ENCODE measurements at places on chromosomes 1 and 21. TPM values are rescaled to one million over a fixed set of nuclear protein-coding genes. Genes with fewer than 3 reads are reported as not detected.

- DNase-seq: no peak
Measured at GRCh38 chr1:210516697-210517459, 188.2 kb downstream of the HHAT start.

GRCh38 chr1:172895050-172895460 is 155.7 kb downstream of the TNFSF18 start:
- DNase-seq: no peak

Gene TMEM269
- polyA plus RNA-seq: 0.01 TPM

Gene NECTIN4
- not detected for polyA plus RNA-seq

DNA sequence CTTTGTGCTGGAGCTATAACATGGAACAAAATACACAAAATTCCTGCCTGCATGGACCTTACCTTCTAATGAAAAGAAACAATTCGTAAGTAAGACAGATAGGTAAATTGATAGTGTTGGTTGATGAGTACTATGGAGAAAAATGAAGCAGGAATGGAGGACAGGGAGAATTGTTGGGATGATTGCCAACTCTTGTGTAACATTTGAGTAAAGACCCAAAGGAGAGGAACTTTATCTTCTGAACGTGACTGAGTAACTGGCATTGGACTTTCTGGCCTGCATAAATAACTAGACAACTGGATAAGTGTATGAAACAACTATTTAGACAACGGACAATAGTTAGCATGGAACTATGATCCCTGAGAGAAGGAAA is 6.8 kb upstream of the EFCAB14 start:
- DNase-seq: no peak

GRCh38 chr1:1032424-1032823 is 12.5 kb downstream of the AGRN start:
- DNase-seq: no peak

DNA sequence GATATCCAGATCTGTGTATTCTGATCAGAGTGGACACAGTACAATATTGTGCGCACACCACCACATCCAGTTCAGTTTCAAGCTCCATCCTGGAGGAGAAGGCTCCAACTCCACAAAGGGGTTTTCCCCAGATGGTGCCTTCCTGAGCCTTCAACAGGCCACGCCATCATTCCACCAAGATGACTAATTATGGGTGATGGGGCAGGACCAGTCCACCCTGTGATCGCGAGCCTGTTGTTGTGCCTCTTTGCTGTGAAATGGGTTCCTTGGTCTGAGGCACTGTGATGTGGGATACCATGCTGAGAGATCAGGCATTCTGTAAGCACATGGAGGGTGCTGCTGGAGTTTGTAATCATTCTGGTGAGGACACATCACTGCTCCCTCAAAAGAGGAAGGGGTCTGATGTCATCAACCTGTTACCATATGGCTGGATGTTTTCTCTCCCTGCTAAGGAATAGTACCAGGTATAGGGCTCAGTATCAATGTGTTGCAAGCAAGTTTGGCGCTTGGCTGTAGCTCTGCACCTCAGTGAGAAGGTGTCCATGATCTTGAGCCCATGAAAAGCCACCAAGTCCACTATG is 6.7 kb upstream of the SH2D2A start:
- DNase-seq: no peak

DNA sequence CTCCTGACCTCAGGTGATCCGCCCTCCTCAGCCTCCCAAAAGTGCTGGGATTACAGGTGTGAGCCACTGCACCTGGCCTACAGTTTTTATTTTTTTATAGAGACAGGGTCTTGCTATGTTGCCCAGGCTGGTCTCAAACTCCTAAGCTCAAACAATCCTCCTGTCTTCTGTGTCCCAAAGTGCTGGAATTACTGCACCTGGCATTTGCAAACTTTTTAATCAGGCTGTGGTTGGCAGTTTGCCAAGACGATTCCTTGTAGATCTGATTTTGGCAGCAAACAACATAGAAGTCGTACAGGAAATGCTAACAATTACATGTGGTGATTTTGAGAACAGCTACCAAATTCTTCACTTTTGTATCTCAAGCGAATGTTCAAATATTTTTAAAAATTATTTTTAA is 10.1 kb downstream of the RBP7 start:
- DNase-seq: peak; percentile 28

Gene BLACAT1
- polyA plus RNA-seq: not detected

Gene LHX8
- not detected for polyA plus RNA-seq

Gene SYT2
- polyA plus RNA-seq: 0.07 TPM

Gene CCDC28B
- 42.7 TPM for polyA plus RNA-seq

DNA sequence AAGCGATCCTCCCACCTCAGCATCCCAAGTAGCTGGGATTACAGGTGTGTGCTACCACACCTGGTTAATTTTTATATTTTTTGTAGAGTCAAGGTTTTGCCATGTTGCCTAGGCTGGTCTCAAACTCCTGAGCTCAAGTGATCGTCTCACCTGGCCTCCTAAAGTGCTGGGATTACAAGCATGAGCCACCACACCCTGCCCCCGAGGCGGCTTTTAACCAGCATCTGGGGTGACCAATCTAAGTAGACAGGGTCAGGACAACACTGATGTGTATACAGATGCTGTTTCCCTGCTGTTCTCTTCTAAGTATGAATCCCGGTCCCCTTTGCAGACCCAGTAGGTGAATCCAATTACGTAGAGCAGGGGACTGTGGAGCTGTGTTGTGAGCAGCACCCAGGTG is 23.9 kb downstream of the THAP3 start:
- DNase-seq: no peak

Gene RGS13
- not detected for polyA plus RNA-seq

Gene RXFP4
- not detected for polyA plus RNA-seq

DNA sequence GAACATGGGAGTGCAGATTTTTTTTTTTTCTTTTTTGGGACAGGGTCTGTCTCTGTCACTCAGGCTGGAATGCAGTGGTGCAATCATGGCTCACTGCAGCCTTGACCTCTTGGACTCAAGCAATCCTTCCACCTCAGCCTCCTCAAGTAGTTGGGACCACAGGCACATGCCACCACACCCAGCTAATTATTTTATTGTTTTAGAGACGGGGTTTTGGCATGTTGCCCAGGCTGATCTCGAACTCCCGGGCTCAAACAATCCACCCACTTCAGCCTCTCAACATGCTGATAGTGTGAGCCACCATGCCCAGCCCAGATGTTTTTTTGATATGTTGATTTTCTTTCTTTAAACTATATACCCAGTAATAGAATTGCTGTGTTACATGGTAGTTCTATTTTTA is 57.7 kb downstream of the RGSL1 start:
- no peak for DNase-seq

GRCh38 chr1:81513796-81514354 is 286.9 kb upstream of the ADGRL2 start:
- no peak for DNase-seq

GRCh38 chr1:112836642-112837041 is 119.4 kb downstream of the SLC16A1 start:
- DNase-seq: no peak

Gene PRKAA2
- 23.7 TPM for polyA plus RNA-seq

- no peak for DNase-seq
Measured at GRCh38 chr1:167483790-167484189, 34.5 kb downstream of the CD247 start.

Gene LIPI
- polyA plus RNA-seq: not detected
